ENCODE measurements at places on chromosomes 6 and 20. TPM values are rescaled to one million over a fixed set of nuclear protein-coding genes. Genes with fewer than 3 reads are reported as not detected.

The PLN gene
- total RNA-seq = 7.5 TPM

GRCh38 chr6:21971541-21971940 lies 325.3 kb downstream of the PRL start:
- H3K36me3 ChIP-seq = no peaks in the 10 kb centered on the region
- no peak for DNase-seq
- H3K27me3 ChIP-seq = no peaks in the 10 kb centered on the region
- H3K4me1 ChIP-seq = peaks cover 7% of the 10 kb centered on the region
- H3K27ac ChIP-seq = no peak overlapping the region

GRCh38 chr6:128464790-128465189 lies 55.6 kb downstream of the PTPRK start:
- no peak overlapping the region for H3K4me3 ChIP-seq
- no peaks in the 10 kb centered on the region for H3K27me3 ChIP-seq
- no peaks in the 10 kb centered on the region for H3K36me3 ChIP-seq
- H3K4me1 ChIP-seq = peaks cover 8% of the 10 kb centered on the region

- H3K4me3 ChIP-seq = no peak overlapping the region
- no peaks in the 10 kb centered on the region for H3K4me1 ChIP-seq
- H3K36me3 ChIP-seq = no peaks in the 10 kb centered on the region
- no peaks in the 10 kb centered on the region for H3K27me3 ChIP-seq
- no peak overlapping the region for H3K27ac ChIP-seq
These were observed 201.3 kb upstream of the EXOC2 start for GRCh38 chr6:894274-894673.

DNA sequence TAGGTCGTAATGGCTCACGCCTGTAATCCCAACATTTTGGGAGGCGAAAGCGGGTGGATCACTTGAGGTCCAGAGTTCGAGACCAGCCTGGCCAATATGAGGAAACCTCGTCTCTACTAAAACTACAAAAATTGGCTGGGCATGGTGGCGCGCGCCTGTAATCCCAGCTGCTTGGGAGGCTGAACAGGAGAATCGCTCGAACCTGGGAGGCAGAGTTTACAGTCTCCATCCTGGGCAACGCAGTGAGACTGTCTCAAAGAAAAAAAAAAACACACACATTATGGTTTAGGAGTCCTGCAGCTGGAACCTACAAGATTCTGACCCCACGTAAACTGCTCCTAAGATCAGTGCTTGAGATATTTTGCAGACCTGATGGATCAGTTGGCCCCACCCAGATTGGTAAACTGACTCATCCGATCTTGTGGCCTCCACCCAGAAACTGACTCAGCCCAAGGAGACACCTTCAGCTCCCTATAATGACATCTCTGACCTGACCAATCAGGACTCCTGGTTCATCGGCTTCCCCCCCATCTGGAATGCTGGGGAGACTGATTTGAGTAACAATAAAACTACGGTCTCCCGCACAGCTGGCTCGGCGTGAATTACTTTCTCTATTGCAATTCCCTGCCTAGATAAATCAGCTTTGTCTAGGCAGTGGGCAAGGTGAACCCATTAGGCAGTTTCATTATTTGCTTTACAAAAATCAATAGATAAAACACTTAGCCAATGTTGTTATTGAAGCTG lies 96.2 kb upstream of the BTN3A2 start:
- H3K4me1 ChIP-seq = peaks cover 13% of the 10 kb centered on the region
- no peak overlapping the region for H3K4me3 ChIP-seq
- no peaks in the 10 kb centered on the region for H3K36me3 ChIP-seq
- DNase-seq = no peak
